ENCODE measurements at places on chromosomes 2 and 18.

- DNase-seq, result no peak
Observed at GRCh38 chr2:120410487-120410886, 64.6 kb downstream of the INHBB start.

DNA sequence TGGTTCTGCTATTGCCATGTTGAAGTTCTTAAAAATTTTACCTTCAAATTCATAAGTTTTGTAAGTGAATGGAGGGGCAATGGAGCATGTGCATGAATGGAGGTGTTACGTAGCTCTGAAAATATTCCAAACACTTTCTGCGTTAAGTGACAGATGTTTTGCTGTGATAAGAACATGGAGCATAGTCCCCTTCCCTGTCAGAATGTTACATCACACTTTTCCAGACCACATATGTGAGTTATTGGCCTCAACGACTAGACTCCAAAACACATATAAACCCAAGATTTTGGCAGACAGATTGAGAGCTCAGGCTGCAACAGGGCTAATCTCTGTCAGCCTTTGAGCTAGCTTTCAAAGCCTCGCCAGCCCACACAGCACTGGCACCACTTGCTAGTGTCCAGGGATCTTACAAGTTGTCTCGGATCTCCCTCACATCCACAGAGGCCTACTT is 27.2 kb upstream of the MFSD6 start:
- DNase-seq, result no peak

- peak; percentile 66 for DNase-seq
Observed at GRCh38 chr2:8575038-8575833, 106.6 kb upstream of the ID2 start.

DNA sequence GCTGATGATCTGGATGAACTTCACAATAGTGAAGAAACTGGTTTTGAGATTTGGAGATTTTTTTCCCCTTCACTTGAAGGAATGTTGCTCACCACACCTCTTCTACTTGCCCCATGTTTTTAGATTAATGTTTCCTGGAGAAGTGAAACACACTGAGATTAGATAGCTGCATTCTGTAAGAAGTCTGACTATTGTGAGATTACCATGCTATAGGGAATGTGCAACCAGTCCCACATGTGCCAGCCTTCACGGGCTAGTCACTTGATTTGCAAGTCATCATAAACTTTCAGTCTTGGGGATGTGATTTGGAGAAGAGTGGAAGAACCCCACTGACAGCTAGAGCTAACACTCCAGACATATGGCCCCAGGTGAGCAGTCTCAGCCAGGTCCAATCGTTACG is 7.4 kb upstream of the CCNYL1 start:
- DNase-seq, result no peak

DNA sequence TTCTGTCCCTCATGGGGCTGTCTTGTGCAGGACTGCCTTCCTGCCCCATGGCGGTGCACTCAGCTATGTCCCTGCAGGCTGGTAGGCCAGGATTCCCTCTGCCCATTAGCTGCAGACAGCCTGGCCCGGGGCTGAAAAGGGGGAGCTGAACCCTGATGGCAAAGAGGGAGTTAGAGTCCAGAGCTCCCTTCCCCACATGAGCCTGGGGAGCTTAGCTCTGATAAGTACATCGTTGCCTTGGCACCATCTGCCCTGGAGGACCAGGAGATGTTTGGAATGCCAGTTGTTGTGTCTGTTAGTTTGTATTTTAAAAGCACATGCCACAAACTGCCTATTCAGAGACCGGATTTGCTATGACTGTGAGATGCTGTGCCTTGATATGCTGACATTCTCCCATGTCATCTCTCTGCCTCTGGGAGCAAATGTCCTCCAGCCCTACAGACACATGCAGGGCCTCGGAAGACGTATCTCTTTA is 65.1 kb upstream of the AFF3 start:
- no peak for DNase-seq

GRCh38 chr2:29606104-29607037 is 315.0 kb downstream of the ALK start:
- no peak for DNase-seq

- no peak for DNase-seq
Observed at GRCh38 chr2:122112216-122113005, 357.0 kb downstream of the TSN start.

GRCh38 chr2:42012651-42013050 is 35.2 kb upstream of the PKDCC start:
- DNase-seq, result no peak
